Tibial nerve (tissue), 4 donors: ENCODE measurements at places on chromosomes 7 and 10.

GRCh38 chr7:155206318-155207020 is 91.2 kb upstream of the INSIG1 start:
- peak overlapping the region; percentile 38 for H3K27ac ChIP-seq
- DNase-seq, result peak; percentile 33
- H3K36me3 ChIP-seq, result no peaks in the 10 kb centered on the region
- H3K4me3 ChIP-seq, result no peak overlapping the region
- no peaks in the 10 kb centered on the region for H3K27me3 ChIP-seq

GRCh38 chr10:52571516-52572182 is 200.9 kb downstream of the MBL2 start:
- no peak overlapping the region for H3K27ac ChIP-seq
- no peak overlapping the region for H3K4me3 ChIP-seq
- H3K36me3 ChIP-seq, result no peaks in the 10 kb centered on the region
- no peak for DNase-seq

- no peaks in the 10 kb centered on the region for H3K36me3 ChIP-seq
- no peaks in the 10 kb centered on the region for H3K4me1 ChIP-seq
- H3K27me3 ChIP-seq, result no peaks in the 10 kb centered on the region
- no peak for DNase-seq
These were observed 490.8 kb upstream of the CELF2 start for GRCh38 chr10:10526846-10527245.

GRCh38 chr7:127226685-127227374 is 25.9 kb downstream of the GRM8 start:
- DNase-seq, result no peak
- no peak overlapping the region for H3K4me3 ChIP-seq
- no peak overlapping the region for H3K27ac ChIP-seq
- no peaks in the 10 kb centered on the region for H3K27me3 ChIP-seq
- H3K36me3 ChIP-seq, result no peaks in the 10 kb centered on the region

DNA sequence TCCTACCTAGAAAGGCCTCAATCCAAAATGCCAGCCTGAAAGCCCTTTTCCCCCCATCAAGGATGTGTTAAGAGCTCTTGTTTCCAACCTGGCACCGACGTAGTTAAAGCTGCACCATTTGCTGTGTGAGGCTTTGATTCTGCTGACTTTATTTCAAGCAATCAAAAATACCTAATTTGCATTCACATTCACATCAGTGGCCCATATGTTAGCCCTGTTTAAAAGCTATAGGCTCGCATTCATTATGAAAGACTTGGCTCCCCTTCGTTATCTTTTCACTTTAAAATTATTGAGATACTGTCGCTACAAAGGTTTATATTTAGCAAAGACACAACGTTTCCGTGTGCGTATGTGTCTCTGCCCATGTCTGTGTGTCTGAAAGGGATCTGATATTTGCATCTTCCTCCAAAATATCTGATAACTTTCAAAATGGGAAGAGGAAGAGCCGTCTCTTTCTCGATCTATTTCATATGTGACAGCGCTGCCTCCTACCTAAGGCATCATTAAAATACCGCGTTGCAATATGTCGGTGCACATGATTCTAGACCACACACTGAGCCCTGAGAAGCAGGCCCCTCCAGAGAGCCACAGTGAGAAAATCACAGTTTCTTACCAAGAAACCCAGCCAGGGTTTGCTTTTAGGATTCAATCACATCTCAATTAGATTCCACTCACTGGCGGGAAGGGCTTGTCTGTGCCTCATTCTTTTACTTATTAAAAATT is 57.1 kb upstream of the ITPRID1 start:
- no peaks in the 10 kb centered on the region for H3K27me3 ChIP-seq
- H3K36me3 ChIP-seq, result no peaks in the 10 kb centered on the region
- no peak overlapping the region for H3K27ac ChIP-seq
- DNase-seq, result no peak
- no peaks in the 10 kb centered on the region for H3K4me1 ChIP-seq

GRCh38 chr10:84348860-84349259 is 20.5 kb downstream of the CCSER2 start:
- no peaks in the 10 kb centered on the region for H3K36me3 ChIP-seq
- no peaks in the 10 kb centered on the region for H3K27me3 ChIP-seq
- no peak for DNase-seq
- no peak overlapping the region for H3K4me3 ChIP-seq

- no peaks in the 10 kb centered on the region for H3K27me3 ChIP-seq
- peak overlapping the region; percentile 93 for H3K4me3 ChIP-seq
- peaks cover 29% of the 10 kb centered on the region for H3K36me3 ChIP-seq
- H3K4me1 ChIP-seq, result peaks cover 53% of the 10 kb centered on the region
These were observed 973 bp downstream of the PPP3CB start for GRCh38 chr10:73494877-73495225.

DNA sequence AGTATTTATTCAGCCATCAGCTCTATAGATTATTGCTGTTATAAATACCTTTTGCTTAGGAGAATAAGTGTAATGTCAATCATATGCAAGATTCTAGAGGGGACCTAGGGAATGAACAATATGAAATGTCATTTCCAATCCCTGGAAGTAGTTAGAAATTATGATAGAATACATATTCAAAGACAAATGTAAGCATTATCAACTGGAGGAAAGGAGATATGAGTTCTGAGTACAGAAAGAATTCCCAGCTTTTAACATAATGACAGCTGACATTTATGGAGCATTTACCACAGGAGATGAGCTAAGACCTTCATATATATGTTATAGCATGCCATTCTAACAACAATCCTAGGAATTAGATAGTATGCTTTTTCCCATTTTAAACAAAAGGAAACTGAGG is 86.2 kb downstream of the FAM13C start:
- H3K4me3 ChIP-seq, result no peak overlapping the region
- no peak overlapping the region for H3K27ac ChIP-seq

DNA sequence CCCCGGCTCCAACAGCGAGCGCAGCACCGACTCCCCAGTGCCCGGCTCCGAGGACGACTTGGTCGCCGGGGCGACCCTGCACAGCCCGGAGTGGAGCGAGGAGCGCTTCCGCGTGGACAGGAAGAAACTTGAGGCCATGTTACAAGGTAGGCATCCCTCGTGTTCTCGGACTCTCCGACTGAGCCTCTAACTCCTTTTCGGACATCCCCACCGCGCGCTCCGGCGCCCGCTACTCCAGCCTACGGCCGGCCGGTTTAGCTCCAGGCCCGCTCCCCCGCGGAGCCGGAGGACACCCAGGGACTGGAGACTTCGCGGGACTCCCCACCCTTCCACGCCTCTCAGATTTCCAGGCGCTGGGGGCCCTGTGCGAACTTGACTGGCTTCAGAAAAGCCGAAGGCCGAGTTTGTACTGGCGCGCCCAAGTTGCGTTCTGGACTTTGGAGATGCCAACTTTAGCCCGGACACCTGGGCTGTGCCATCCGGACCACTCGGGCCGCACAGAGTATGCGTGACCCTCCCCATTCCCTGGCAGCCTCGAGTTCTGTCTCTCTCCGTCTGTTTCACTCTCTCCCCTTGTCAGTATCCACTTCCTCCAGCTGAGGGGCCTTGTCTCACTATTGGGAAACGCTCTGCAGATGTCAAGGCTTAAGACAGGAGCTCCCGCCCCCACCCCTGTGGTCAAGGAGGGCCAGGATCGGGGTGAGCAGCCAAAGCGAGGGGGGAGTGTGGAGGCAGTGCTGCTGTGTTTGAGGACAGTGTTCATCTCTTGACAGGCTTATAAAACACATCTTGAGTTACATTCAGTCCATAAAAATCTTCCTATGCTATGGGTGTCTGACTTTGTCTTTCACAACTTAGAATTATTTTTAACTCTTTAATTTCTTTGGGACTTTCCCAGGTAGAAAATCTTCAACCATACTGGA is 777 bp downstream of the BICC1 start:
- H3K27ac ChIP-seq, result peak overlapping the region; percentile 62
- peaks cover 13% of the 10 kb centered on the region for H3K4me1 ChIP-seq
- H3K36me3 ChIP-seq, result no peaks in the 10 kb centered on the region
- peak; percentile 60 for DNase-seq
